ENCODE measurements at places on chromosomes 5 and 9.

DNA sequence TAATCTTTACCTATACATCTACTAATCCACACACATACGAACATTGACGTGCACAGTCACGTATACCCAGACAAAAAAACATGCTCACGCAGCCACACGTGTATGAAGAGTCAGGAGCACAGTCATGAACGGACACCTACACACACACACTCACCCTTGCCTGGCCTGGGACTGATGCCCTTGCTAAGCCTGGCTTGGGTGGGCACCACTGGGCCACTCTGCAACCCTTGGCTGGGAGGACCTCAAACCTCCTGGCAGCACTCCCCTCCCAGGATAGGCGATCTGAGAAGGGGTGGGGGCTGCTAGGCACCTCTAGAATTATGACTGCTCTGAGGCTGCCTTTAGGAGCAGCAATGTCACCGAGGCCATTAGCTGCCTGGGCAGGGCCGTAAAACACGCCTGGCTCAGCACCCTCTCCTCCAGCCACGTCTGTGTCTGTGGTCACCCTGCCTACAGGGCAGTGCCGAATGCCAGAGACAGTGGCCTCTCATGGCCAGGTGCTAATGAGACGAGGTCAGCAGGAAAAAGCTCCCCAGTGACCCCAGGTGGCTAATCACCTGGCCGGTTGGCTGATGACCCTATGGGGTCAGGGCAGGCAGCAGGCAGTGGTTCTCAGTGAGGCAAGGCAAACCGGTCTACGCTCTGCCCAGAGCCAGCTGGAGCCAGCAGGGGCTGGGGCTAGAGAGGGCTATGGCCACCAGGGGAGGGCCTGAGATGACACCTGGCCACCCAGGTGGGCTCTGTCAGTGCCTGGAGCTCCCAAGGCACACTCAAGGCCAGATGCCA lies 33.7 kb upstream of the MVB12B start:
- DNase-seq: no peak

DNA sequence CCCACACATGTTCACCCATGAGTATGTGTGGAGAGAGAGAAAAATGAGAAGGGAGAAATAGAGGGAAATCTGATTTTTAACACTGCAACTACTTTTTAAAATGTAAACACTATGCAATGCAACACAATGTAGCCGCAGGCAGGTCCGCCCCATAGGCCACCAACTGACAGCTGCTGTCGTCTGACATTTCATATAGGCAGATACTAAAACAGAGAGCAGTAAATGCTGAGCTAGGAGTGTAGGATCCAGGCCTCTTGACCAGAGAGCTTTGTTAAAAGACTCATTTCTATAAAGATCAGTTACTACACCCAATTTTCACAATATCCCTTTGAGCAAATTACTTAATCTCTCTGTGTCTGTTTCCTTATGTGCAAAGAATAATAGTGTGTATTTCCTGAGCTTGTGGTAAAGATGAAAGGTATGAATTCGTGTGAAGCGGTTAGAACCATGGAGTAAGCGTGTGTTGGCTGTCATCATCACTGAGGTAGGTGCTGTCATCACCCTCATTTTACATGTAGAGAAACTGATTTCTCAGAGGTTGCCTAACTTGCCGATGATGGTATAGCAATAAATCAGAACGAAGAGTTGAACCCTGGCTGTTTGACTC lies 55.2 kb upstream of the PDE8B start:
- DNase-seq: no peak

DNA sequence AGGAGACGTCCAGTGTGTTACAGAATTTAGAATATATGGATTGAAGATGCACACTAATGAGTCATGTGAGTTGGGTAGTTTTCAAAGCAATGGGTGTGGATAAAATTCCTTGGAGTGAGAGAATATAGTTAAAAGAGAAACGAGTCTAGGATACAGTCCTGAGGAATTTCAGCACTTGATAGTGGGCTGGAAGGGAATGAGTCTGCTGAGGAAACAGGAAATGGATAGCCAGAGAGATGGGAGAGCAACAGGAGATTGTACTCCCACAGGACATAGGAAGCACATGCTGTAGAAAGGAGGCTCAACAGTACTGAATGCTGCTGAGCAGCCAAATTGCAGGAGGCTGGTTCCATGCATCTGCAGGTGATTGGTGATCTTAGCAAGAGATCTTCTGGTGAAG lies 68.1 kb downstream of the FBN2 start:
- no peak for DNase-seq

GRCh38 chr9:2253636-2254580 lies 238.8 kb downstream of the SMARCA2 start:
- no peak for DNase-seq

DNA sequence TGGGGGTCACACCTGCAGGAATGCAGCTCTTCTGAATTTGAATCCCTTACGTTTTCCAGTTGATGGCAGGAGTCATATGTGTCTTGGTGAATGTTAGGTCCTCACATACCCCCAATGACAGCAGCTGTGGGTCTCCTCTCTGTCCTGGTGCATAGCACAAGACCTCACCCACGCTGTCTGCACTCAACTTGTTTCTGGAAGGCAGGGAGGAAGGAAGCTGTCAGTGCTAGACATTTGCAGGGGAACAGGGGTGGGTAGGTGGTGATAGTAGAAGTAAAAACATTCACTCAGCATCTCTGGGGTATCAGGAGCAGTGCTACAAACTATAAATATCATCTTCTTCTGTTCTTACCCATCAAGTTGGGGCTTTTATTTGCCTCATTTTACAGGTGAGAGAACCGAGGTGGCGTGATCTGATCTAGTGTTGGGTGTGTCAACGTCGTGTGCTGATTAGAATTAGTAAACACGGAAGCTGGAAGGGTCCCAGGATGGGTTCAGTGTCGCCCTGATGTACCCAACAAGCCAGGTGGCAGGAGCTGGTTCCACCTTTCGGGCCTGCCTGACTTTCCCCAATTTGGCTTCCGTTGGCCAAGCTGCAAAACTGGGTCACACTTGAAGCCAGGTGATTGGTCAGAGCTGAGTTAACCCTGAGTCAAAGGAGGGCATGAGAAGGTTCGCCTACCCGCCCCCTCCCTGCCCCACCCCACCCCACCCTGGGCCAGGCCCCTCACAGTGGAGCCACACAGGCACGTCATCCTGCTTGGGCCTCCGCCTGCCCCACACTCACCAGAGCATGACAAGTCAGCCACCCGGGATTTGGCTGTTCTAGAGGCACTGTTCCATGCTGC lies 15.8 kb downstream of the ERGIC1 start:
- DNase-seq: no peak

GRCh38 chr9:17846948-17847655 lies 268.2 kb downstream of the SH3GL2 start:
- no peak for DNase-seq

DNA sequence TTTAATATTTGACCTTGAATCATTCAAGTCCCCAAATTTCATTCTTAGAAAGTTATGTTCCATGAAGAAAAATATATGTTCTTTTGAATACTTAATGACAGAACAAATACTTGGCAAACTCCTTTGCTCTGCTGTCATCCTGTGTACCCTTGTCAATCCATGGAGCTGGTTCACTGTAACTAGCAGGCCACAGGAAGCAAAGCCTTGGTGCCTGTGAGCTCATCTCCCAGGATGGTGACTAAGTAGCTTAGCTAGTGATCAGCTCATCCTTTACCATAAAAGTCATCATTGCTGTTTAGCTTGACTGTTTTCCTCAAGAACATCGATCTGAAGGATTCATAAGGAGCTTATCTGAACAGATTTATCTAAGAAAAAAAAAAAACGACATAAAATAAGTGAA lies 65.4 kb downstream of the WDR41 start:
- no peak for DNase-seq

GRCh38 chr9:100640447-100641050 lies 62.7 kb downstream of the CAVIN4 start:
- no peak for DNase-seq

DNA sequence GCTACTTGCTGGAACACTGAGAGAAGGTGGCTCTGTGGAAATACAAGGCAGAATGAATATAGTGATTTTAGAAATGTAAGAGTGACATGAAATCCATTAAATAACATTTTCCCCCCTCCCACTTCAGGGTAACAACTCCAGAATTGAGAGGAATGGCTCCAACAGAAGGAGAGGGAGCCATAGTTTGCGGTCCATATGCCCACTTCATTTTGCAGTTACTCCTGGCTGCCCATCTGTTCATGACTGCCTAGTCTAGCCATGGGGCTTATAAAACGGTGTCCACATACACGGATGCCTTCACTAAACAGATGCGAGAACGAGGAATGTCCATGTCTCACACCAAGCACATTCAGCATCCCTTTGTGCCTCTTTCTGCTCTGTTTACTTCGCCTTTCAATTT lies 186.7 kb downstream of the TMEM38B start:
- no peak for DNase-seq

DNA sequence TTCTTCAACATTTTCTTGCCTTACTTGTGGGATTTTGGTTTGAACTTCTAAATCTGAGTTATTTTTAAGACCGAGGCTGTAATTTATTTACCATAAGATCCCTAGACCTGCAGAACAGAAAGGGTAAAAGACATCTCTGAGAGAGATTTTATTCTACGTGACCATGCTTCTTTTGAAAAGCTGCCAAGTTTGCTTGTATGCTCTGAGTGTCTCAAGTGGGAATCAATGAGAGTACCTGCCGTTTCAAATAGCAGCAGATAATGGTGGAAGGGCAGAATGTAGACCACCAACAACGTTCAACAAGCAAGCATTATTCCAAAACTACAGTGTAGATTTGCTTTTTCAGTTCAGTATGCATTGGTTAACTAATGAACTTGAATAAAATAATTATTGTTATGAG lies 108.6 kb upstream of the MINAR2 start:
- no peak for DNase-seq

DNA sequence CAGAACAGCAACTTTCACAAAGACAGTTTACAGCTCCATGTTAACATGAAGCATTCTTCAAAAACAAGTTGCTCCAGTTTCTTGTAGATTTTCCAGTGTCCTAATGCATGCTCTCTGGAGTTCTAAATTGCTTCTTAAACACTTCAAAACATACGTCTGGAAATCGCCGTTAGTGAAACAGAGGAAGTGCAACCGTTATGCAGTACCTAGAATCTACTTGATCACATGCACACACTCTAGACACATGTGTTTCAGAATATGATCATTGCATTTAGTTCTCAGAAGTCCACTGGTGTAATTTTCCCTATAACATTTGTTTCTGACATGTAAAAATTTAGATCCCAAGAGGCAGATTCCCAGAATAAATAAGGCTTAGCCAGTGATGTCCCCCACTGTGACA lies 41.1 kb upstream of the RUFY1 start:
- DNase-seq: no peak

DNA sequence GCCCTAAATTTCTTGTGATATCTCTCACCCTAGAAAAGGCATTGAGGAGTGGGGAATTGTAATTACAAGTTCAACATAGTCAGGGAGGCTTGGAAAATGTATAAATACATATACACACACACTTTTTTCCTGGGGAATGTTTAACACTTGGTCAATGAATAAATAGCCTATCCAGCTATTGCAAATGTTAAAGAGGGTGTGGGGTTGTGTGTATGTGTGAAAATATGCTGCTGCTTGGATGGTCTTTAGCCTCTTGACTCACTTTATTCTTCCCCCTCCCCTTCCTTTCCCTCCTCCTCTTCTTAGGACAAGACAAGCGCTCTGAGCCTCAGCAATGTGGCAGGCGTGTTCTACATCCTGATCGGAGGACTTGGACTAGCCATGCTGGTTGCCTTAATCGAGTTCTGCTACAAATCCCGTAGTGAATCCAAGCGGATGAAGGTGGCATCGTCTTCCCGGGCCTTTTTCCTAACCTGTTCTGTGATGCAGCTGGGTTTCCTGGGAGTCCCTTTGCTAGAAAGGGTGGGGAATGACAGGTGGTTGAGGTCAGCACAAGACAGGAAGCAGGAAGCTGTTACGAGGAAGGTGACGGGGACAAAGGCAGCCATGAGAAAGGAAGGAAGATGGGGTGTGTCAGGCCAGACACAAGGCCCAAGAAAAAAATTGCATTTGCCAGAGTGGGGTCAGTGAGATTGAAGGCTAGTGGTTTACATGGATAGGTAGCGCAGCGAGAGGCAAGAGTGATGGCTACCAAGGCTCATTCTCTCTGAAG lies 236.5 kb downstream of the FAM114A2 start:
- DNase-seq: no peak

Data from stimulated activated CD8-positive, alpha-beta memory T cell treated with anti-CD3 and anti-CD28 coated beads, Interleukin-7, amount 100 ng/mL, for 1 hour (primary cell).